ENCODE measurements at places on chromosomes 6 and 20.

- no peak for DNase-seq
Measured at GRCh38 chr6:20463396-20463795, 61.7 kb downstream of the E2F3 start.

GRCh38 chr6:101845172-101845571 is 451.7 kb downstream of the GRIK2 start:
- no peak for DNase-seq

DNA sequence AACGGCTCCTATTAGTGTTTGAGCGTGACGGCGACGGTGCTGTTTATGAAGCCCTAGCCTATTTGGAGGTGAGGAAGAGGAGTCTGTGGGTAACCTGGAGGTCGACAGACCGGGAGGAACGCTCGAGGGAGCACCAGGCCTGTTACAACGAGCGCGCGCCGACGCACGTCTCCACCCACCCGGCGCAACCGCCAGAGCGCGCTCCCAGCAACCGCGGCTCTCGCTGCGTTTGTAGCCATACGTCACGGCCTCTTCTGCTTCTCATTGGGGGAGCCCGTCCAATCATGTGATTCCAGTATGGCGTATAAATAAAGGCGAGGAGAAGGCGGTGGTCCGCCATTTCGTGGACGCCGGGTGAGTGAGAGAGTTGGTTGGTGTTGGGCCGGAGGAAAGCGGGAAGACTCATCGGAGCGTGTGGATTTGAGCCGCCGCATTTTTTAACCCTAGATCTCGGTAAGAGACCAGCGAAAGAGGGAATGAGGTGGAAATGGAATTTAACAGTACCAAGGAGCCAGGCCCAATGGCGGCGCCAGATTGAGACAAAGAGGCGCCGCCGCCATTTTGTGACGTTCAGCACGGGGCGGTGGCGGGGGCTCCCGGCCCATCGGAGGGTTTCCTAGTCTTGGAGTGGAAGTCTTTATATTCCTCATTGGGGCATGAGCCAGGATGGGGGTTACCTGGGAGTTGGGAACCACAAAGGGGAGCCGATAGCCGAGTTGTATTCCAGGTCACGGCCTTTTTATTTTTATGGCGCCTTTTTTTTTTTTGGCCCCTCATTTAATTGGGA is at the start of gene SRSF3:
SRSF3 (plus strand) TSS at position 334 of the 787 bp plus-strand sequence. CDS start 2,401 bp downstream, outside the sequence.
- peak; percentile 98 for DNase-seq

- no peak for DNase-seq
Measured at GRCh38 chr6:13575377-13575775, 975 bp downstream of the SIRT5 start.

- peak; percentile 92 for DNase-seq
Measured at GRCh38 chr6:36985808-36986703, at the start of gene MTCH1. Gene MTCH1 (minus strand): TSS chr6:36986196. CDS start chr6:36986173, 23 bp downstream.

- DNase-seq = no peak
Measured at GRCh38 chr6:163352966-163353365, 61.6 kb upstream of the QKI start.

DNA sequence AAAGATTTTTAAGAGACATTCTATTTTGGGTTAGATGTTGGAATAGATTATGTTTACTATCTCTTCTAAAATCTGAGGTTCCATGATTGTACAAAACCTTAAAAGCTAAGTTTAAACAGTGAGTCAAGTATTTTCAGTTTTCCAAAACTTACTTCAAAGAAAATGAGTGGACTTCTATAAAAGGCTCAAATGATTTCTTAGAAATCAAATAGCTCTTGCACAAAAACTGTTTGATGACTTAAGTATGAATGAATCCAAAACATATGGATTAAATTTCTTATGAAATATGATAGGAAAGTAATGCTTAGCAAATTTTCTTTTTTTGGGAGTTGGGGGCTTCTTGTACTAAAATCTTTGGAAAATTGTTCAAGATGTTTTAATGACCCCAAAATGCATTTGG is 837.3 kb upstream of the SLC35B3 start:
- DNase-seq = no peak

DNA sequence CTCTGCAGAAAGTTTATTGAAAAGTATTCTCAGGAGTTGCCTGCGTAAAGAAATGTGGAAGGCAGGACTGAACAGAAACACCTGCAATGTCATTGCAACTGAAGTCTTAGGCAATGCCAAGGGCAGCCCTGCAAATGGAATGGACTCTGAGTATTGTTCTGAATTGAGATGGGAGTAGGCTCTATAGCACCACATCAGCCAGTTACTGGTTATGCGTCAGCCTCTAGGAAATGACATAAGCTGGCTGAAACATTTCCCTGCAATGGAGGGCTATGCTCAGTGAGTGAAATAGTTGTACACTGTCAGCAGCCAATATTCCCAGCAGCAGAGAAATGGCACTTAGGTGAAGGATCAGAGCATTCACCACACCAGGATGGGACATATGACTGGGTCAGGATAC is 13.8 kb upstream of the GJE1 start:
- DNase-seq = no peak

- DNase-seq = no peak
Measured at GRCh38 chr6:123677897-123678296, 41.1 kb upstream of the TRDN start.

DNA sequence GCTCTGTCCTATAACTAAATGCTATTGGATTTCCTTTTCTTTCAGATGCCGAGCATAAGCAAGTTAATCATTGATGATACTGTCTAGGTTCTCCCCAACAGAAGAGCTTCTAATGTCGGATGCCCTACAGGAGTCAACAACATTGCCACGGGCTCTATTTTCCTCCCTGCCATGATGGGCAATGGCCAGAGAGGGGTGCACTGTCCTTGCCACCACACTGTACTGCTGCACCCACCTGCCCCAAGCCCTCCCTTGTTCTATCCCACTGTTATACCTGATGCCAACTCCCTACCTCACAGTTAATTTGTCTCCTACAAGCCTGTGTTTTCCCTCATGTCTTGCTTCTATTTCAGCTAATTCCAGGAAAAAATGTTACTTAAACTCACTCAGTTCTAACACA is 773.6 kb upstream of the CHD6 start:
- DNase-seq = no peak

GRCh38 chr6:139800837-139801236 is 426.4 kb upstream of the CITED2 start:
- DNase-seq = no peak

GRCh38 chr6:111711476-111711875 is 105.8 kb upstream of the TRAF3IP2 start:
- no peak for DNase-seq

DNA sequence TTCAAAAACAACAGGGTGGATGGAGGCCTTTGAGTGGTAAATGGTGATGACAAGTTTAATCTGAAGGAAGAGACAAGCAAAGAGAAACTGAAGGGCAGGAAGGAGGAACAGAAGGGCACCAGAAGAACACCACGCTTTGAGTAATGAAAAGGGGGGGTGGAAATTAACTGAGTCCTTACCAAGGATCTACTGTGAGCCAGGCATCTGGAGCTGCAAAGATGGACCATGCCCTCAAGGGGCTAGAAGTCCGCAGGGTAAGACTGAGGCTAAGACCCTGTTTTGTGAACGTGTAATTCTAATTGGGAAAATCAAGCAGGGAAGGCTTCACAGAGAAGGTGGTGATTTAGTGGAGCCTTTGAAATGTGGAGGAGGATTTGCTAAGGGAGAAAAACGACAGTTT is 1.6 kb downstream of the NDRG3 start:
- DNase-seq = no peak

DNA sequence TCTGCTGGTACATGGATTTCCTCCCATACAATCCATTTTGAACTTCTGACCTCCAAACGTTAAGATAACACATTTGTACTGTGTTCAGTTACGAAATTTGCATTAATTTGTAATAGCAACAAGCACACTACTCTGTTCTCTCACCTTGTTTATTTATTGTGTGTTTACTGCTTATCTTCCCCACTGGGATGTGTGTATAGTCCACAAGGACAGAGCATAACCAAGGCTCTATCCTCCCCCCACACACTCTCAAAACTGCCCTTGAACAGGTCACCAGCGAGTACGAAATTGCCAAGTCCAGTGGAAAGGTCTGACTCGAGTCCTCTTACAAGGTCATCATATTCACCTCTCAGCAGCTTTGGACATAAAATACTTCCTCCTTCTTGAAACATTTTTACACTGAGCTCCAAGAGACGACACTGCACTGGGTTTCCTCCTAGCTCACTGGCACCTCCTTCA is 18.6 kb downstream of the ADTRP start:
- no peak for DNase-seq

DNA sequence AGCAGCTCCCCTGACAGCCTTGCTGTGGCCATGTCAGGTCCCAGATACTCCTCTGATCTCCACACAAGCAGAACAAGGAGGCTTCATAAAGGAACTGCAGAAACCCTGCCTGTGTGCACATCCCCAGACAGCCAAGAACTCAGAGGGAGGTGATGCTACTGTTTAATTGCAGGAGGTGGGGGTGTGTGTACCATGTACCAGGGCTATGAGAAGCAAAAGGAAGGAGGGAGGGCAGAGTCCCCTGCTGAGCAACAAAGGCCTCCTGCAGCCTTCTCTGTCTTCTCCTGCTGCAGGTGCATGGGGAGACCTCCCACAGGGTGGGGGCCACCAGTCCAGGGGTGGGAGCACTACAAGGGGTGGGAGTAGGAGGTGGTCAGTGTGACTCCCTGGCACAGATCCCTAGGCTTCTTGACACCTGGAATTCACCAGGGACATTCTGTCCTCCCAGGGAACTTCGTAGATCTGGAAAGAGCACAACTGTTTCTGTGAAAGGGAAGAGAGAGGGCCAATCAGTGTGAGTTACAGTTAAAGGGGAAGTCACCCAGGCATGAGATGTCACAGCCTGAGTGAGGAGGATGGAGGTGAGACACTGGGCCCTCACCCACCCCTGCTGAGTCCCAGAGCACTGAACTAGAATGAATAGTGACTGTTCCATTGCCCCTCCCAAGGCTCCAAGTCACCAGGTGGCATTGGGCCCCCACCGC is 2.8 kb downstream of the CST2 start:
- DNase-seq = no peak

DNA sequence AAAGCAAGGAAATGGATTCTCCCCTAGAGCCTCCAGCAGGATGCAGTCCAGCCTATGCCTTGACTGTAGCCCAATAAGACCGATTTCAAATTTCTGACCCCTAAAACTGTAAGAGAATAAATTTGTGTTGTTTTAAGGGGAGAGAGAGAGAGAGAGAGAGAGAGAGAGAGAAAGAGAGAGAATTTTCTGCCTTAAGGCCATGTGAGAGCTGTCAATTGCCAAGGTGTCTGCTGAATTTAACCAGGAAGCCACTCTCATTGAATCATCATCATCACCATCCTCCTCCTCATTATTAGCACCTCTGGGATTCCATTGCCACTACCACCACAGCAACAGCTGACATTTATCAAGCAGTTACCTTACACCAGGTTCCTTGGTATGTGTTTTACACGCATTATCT is 27.8 kb upstream of the TNFRSF21 start:
- DNase-seq = no peak

GRCh38 chr20:38126146-38126921 is 38.7 kb downstream of the TGM2 start:
- peak; percentile 72 for DNase-seq

GRCh38 chr6:134035823-134036296 is 16.6 kb downstream of the SLC2A12 start:
- no peak for DNase-seq

GRCh38 chr6:105896052-105896820 is 189.9 kb upstream of the PRDM1 start:
- DNase-seq = no peak

- DNase-seq = no peak
Measured at GRCh38 chr6:136751522-136751956, 40.7 kb downstream of the MAP3K5 start.

- no peak for DNase-seq
Measured at GRCh38 chr6:13175759-13176158, 152.6 kb downstream of the TBC1D7 start.

DNA sequence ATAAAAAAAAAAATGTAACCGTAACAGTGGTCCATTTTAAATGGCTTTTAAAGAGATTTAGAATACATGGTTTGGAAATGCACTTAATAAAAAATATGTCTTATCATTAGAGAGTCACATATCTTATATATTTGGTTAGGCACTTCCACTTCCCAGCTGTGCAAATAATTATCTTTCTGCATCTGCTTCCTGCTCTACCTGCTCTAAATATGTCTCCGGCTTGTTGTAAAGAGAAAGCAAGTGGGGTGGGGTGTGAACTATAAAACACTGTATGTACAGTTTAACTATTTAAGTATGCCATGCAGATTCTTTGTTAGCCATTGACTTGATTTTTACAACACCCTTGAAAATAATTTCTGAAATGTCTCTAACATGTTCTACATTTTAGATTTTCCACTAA is 106.3 kb downstream of the NKAIN2 start:
- DNase-seq = no peak

- DNase-seq = no peak
Measured at GRCh38 chr6:20208687-20209378, 3.4 kb downstream of the MBOAT1 start.

DNA sequence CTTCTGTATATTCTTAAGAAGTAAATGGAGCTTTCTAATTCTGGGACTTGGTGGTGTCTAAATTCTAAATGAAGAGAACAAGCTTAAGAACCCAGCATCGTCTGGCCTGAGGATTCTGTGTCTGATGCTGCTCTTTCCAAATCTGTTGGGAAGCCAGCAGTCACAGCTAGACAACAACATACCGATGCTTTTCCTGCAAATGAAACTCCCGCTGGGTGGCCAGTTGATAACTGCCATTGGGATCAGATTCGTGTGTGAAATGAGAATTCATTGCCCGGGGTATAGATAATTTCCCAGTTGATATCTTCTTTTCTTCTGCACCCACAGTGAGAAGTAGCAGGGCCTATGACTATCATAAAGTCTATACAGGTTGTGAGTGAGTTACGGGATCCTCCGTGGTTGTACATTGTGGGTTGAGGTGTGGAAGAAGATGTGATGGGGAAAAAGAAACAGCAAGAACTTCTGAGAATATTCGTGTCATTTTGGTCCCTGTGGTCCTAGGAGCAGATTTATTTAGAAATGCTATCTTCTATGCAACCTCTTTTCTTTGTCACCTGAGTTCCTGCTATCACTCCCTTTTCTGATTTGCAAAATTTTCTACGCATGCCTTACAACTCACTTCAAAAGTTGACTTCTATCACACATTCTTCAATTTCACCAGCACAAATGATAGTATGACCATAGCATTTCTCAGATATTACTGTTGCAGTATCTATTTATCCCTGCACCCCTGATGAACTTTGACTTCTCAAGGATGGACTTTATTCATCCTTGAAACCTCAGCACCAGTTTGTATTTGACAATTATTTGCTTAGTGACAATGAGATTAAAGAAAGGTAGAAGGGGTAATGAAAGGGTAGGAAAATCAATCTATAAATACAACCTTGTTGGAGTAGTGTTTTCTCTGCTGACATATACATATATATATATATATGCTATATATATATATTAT is 10.4 kb downstream of the NOX3 start:
- no peak for DNase-seq

- peak; percentile 93 for DNase-seq
Measured at GRCh38 chr6:2998998-2999617, 586 bp upstream of the NQO2 start.

GRCh38 chr20:39885975-39886649 is 802.9 kb downstream of the MAFB start:
- DNase-seq = peak; percentile 80

Data from suprapubic skin (tissue), 4 donors.